ENCODE measurements at places on chromosomes 5 and 9. TPM values are rescaled to one million over a fixed set of nuclear protein-coding genes. Genes with fewer than 3 reads are reported as not detected.

The DBH gene
- total RNA-seq, result not detected

The IFNA21 gene
- not detected for total RNA-seq

The NCS1 gene
- total RNA-seq, result 38.3 TPM

The TLR4 gene
- total RNA-seq, result not detected

The AGXT2 gene
- not detected for total RNA-seq

The CD74 gene
- 14.0 TPM for total RNA-seq

The IFNA2 gene
- total RNA-seq, result not detected

The INSL4 gene
- total RNA-seq, result not detected

The CCDC183 gene
- not detected for total RNA-seq

The NEUROG1 gene
- total RNA-seq, result not detected

The ISL1 gene
- total RNA-seq, result not detected

The RETREG1 gene
- 0.47 TPM for total RNA-seq
